Stimulated activated CD8-positive, alpha-beta memory T cell treated with anti-CD3 and anti-CD28 coated beads, Interleukin-7, amount 100 ng/mL, for 4 hours (primary cell): ENCODE measurements at places on chromosomes 6 and 20.

GRCh38 chr6:124423621-124424020 lies 538.6 kb upstream of the RNF217 start:
- DNase-seq, result no peak

- no peak for DNase-seq
Measured at GRCh38 chr6:156852147-156852857, 75.1 kb downstream of the ARID1B start.

DNA sequence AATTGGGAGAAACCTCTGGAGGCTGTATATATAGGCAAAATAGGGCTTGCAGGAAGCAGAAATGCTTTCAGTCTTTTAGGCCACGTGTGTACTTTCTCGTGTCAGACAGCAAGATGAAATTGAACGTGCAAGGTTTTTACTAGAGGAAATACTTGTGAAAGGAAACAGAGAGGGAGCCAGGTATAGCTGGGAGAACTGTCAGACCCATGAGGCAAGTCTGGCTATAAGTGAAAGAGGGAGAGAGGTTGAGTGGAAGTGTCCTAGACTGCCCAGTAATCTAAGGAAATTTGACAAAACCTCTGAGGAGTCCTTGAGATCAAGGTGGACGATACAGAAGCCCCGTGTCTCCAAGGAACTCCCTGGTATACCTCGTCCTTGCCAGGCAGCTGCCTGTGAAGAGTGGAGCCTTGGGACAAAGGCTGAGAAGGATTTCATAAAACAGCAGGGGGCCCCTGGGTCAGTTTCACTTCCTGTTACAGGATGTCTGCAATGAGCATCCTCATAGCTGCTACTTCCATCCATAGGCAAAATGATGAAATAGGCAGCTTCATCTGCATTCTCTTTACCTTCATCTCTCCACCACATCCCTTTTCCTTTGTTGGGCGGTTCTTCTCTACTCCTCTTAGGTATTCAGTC lies 114.4 kb upstream of the MAP3K7 start:
- DNase-seq, result no peak

DNA sequence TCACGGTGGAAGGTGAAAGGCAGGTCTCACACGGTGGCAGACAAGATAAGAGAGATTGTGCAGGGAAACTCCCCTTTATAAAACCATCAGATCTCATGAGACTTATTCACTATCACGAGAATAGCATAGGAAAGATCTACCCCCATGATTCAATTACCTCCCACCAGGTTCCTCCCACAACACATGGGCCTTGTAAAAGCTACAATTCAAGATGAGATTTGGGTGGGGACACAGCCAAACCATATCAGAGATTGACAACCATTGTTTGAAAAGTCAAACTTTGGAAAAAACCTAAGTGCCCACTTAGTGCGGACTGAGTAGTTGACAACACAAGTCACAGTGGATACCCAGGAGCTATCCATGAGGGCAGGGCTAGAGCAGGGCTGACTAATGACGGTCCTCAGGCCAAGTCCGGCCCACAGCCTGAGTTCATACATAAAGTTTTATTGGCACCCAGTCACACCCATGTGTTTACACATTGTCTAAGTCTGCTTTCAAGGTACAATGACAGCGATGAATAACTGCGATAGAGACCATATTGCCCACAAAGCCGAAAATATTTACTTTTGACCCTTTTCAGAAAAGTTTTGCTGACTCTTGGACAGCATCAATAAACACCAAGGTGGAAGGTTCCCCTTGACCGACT lies 33.8 kb upstream of the PMEPA1 start:
- no peak for DNase-seq

GRCh38 chr6:161082215-161082614 lies 90.6 kb downstream of the MAP3K4 start:
- no peak for DNase-seq

- DNase-seq, result no peak
Measured at GRCh38 chr20:52379723-52380336, 188.3 kb upstream of the ZFP64 start.

DNA sequence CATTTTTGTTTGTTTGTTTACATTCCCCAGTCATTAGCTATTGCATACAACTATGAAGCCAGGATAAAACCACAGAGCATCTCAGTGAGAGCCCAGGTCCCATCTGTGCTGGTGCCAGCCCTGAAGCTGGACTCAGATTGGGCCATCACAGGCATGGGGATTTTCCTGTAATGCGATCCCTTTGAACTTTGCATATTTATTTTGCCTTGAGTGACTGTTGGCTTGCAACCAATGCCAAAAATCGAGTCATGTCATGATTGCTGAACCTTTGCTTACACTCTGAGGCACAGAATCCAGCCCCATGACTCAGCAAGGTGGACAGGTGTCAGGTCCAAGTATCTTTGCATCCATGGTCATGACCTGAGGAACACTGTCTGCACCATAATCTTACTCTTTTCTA lies 46.2 kb upstream of the GGTLC1 start:
- DNase-seq, result no peak

- DNase-seq, result no peak
Measured at GRCh38 chr6:8194490-8194889, 92.1 kb upstream of the EEF1E1 start.

GRCh38 chr6:111994791-111995190 lies 59.1 kb upstream of the CCN6 start:
- DNase-seq, result no peak

DNA sequence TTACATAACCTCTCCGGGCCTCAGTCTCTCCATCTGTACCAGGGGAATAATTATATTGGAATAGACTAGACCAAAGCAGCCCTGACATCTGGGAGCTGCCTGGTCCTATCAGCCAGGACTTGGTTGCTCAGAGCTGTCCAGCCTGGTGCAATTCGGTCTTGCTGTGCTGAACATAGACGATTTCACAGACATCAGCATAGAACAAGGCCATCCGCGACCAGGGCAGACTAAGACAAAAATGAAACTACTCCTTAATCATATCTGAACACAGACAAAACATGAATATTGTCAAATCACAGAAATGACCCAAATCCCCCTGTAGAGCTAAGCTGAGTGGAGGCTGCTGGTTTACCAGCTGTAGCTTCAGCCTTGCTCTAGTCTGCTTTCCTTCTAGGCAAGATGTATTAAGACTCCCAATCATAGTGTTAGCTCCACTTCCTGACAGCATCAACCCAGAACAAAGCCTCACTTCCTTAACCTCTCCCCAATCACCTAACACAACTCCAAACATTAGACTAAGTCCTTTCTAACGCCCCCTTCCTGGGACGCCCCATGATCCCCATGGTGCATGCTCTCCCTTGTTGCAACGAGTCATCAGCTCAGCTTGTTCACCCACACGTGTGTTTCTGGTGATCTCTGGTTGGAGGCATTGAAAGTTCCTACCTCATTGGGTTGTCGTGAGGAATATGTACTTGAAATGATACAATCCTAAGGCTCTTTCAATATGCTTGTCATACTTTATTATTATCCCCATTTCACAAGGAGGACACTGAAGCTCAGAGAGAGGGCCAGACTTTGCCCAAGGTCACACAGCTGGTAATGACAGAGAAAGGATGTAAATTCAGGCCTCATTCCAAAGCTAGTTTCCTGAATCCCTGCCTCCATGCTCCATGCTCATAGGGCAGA lies 3.5 kb upstream of the MAPK13 start:
- no peak for DNase-seq

DNA sequence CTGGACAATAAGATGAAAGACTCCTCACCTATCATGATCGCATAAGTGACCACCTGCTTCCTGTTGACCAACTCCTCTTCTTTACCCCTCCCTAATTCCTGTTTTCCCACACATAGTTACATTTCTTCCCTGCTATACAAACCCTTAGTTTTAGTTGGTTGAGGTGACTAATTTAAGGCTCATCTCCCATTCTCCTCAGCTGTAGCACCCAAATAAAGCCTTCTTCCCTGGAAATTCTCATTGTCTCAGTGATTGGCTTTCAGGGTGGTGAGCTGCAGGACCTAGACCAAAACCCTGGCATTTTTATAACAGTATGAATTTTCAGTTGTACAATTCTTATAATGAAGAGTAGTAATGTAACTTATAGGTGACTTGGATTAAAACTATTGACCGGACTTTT lies 2.1 kb downstream of the FKBP1C start:
- DNase-seq, result no peak

- DNase-seq, result no peak
Measured at GRCh38 chr6:161963634-161964234, 689.9 kb upstream of the AGPAT4 start.

DNA sequence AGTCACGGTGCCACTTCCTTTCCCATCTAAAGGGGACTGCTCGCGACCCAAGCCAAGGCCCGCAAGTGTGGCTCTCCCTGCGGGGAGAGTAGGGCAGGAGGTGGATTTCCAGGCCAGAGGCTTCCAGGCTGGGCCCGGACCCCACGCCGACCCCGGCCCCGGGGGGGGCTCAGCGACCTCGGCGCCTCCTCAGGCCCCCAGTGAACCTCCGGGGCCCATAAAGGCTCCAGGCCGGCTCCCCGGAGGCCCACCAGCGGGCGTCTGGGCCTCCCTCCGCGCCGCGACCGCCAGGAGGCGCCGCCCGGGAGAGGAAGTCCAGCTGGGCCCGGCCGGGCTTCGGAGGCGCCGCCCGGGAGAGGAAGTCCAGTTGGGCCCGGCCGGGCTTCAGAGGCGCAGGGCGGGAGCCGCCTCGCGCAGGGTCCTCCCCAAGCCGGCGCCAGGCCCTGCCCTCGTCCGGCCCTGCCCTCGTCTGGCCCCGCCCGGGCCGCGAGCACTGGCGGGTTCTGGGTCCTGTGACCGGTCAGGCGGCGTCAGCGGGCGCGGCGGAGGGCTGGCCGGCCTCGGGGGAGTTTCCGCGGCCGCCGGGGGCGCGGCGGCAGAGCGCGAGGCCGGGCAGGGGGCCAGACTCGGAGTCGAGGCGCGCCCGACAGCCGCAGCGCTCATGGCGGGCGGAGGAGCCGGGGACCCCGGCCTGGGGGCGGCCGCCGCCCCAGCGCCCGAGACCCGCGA lies at the start of gene RAB32:
RAB32 (plus strand) TSS at position 623 of the 729 bp plus-strand sequence; CDS start at position 662, 39 bp downstream.
- peak; percentile 29 for DNase-seq

DNA sequence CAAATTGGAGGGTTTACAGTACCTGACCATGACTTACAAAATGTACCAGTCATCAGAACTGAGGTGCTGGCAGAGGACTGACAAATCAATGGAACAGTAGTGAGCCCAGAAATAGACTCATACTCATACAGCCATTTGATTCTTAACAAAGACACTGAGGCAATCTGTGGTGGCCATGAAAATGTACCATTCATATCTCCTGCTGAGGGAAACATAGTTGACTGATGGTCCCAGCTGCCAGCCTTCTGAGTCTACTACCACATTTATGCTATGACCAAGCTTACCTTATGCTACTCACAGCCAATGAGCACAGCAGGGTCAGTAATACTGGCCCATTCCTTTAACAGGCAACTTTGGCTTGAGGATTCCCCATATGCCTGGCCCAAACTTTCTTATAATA lies 88.6 kb downstream of the WASF1 start:
- DNase-seq, result no peak

GRCh38 chr20:63501818-63502670 lies 3.2 kb upstream of the EEF1A2 start:
- DNase-seq, result no peak

GRCh38 chr6:6522709-6523108 lies 65.8 kb upstream of the LY86 start:
- no peak for DNase-seq

- no peak for DNase-seq
Measured at GRCh38 chr20:18775633-18776032, 38.0 kb upstream of the SCP2D1 start.

DNA sequence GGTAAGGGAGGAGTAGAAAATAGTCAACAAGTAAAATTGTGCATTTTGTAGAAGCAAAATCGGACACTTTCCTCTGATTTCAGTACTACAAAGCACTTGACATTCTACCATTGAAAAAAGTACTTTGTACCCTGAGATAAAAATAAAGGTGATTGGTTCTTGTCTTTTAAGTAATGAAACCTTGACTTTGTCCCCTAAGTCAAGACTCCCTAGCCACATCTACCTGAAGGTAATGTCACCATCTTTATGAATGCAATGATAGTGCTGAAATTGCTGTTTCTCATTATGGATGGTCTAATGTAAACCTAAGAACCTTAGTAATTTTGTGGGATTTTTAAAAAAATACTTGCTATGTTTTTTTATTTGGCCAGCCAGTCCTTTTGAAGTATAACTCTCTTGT lies 2.4 kb upstream of the MAN1A1 start:
- DNase-seq, result no peak

DNA sequence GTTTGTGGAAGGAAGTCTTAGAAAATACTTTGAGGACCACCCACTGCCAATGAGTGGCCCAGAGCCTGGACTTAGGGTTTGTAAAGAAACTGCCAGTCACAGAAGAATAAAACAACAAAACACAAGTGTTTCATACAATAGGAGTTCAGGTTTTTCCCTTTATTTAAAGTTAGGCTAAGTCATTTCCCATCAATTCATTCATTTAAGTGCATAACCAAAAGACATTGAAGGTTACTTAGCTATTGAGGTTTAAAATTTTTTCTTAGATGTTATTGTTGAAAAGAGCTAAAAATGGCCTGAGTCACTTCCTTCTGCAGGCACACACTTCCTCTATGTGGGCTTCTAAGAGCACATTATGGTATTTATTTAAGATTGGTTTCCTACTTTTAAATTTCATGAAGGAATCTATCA lies 54.2 kb downstream of the ARMC2 start:
- no peak for DNase-seq

- DNase-seq, result no peak
Measured at GRCh38 chr20:44489931-44490330, 14.3 kb downstream of the TTPAL start.

DNA sequence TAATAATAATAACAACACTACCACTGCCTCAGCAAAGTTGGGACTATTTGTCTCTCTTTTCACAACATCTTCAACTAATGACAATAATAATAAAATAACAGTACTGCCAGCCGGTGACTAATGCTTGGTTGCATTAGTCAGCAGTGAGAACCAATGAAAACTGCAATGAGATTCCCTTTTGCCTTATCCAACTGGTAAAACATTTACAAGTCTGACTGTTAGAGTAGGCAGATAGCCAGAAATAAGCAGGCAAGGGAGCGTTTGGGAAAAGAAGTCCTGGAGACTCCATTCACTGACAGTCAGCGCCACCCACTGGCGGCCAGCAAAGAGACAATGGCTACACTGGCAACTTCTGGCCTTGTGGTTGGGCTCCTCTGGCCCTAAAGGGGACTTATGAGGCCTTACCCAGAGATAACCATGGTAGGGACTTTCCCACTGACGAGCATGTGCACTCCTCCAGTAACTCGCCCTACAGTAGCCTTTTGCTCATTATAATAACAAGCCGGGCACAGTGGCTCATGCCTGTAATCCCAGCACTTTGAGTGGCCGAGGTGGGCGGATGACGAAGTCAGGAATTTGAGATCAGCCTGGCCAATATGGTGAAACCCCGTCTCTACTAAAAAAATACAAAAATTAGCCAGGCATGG lies 3.4 kb upstream of the NSFL1C start:
- no peak for DNase-seq

DNA sequence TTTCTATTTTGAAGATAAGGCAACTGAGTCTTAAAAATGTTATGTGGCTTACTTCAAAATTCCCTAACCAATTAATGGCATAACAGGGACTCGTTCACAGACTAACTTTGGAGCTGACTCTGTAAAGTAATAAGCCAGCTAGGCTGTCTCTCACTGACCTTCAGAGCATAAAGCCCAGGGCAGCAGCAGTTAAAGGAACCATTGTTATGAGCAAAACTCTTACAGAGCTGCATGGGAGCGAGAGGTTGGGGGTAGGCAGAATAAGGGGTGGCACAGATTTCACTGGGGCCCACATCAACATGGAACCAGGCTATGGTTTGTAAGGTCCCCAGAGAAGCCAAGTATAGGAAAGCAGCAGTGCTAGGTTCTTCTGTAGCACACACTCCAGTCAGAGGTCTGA lies 637.8 kb downstream of the RFPL4B start:
- no peak for DNase-seq

GRCh38 chr6:19571176-19571575 lies 266.0 kb upstream of the ID4 start:
- no peak for DNase-seq
